ENCODE measurements at places on chromosomes 2 and 18. TPM values are rescaled to one million over a fixed set of nuclear protein-coding genes. Genes with fewer than 3 reads are reported as not detected.

IL36B gene
- total RNA-seq = not detected

HSBP1L1 gene
- total RNA-seq = 23.1 TPM

IL1R2 gene
- total RNA-seq = 4.9 TPM

DLGAP1 gene
- 4.0 TPM for total RNA-seq
